ENCODE measurements at places on chromosomes 6 and 20.

DNA sequence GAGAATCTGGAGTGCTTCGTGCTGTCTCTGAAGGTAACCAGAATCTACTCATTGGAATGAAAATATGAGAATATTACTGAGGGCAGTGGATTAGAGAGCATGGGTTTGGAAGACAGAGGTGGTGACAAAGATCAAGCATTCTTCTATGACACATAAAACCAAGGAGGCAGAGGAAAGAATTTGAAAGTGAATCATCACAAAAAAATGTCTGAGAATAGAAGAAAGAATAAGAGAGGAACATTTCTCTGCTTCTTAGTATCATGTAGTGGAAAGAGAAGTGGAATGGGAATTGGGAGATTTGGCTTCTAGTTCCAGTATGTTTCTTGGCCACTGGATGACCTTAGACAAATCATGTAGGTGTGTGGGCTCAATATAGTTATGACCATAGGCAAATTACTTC, 474.0 kb downstream of the TFAP2B start:
- no peak for DNase-seq

DNA sequence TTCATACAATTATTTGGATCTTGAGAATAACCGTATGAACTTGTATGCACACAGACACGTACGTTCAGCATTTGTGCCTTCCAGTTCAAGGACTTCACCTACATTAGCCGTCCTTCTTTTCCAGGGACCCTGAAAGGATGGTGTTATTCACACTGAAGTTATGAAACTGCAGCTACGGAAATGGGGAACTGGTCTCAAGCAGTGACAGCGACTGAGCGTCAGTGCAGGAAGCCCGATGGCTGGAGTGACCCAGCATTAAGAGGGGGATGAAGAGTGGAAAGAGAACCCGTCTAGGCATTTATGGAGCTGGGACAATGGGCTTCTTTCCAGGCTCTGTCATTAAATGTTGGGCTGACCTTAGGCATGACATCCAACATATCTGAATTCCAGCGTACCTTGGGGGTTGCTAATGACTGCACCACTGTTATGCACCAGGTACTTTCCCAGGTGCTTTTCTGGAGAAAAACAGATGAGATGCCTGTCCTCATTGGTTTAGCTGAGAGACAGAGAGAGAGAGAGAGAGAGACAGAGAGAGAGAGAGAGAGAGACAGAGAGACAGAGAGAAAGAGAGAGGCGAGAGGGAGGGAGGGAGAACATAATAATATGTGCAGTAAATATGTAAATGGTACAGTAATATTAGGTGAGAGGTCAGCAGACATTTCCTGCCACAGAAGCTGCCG, 204.7 kb upstream of the EXOC2 start:
- DNase-seq: no peak

DNA sequence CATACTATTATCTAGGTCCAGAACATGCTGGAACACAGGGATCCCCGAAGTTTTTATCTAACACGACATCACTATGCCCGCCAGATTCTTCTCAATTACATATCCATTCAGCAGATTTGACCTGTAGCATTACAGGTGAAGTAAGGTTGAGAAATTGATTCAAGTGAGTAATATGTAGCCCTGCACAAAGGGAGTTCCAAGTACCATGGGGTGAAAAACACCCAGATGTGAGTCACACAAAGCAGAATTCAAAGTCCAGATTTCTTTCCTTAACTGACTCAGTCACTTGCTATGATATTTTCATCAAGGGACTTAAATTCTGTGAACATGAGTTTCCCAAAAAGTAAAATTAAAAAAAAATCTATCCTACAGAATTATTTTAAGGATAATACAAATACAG, 655.4 kb upstream of the PTCHD4 start:
- no peak for DNase-seq

DNA sequence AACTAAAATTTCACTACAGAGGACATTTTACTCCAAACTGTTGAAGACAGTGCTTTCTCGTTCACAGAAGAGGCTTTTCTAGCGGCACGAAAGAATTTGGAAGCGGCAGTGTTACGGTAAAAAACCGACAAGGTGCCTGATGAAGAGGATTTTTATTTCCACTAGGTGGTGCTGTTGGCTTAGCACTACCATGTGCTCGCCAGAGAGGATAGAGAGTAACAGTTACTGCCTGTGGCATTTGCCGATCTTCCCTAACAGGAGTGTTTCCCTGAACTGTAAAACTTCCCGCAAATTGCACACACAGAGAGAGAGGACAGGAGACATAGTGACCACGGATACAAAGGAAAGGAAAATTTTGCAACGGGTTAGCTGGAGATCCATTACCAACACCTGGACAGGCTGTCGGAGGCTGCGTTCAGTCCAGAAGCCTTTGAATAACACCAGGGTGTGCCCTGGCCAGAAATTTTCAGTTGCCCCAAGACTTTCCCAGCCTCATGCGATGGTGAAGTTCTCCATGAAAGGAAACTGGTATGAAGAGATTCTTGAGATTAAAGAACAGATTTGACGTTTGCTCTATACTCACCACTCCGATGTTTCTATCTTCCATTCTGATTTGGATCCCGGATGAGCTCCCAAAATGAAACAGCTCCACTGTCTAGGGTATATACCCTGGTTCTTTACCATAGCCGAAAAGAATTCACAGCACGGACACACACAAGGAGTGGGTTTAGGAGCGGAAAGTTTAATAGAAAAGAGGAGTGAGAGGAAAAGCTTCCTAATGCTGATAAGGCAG, 48.1 kb downstream of the HLA-DPB1 start:
- DNase-seq: no peak

GRCh38 chr20:16732506-16733152, 2.8 kb downstream of the SNRPB2 start:
- DNase-seq: no peak

- no peak for DNase-seq
Observed at GRCh38 chr6:87561017-87561416, 28.8 kb downstream of the RARS2 start.
